ENCODE measurements at places on chromosomes 3 and 15.
A peak's percentile ranks its signal among the peaks of the same experiment; 100 is the strongest.

- DNase-seq = no peak
Measured at GRCh38 chr3:124582621-124583395, 147.4 kb upstream of the UMPS start.

- peak; percentile 6 for DNase-seq
Measured at GRCh38 chr3:142724682-142725356, 985 bp downstream of the TRPC1 start.

DNA sequence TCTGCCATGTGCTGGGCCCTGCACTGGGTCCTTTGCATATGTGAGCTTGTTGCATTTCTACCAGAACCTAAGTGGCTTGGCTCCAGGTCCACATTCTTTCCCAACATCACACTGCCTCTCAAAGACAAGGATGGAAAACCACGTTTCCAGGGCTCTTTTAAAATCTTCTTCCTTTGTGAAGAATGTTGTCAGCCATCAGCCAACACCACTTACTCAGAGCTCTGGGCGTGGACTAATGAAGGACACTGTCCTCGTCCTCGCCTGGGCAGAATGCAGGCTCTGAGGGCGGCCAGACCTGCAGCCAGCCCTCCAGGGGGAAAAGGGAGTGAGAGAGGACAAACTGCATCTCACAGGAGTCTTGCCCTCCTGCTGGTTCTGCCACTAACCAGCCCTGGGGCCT is 49.7 kb downstream of the MAGEF1 start:
- no peak for DNase-seq

DNA sequence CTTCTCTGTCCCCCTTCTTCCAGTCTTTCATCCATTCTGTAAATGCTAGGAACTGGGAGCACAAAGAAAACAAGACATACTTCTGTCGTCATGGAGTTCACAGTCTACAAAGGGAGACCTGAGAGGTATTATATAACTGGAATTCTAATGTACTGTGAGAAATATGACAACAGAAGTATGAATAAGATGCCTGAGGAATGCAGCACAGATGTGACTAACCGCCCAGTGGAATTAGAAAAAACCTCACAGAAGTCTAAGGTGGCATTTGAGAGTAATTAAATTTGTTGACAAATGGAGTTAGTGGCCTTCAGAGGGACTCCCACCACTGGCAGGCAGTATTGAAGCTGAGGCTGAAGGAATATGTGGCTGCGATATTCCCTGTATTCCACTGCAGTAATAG is 168.5 kb upstream of the FAM3D start:
- DNase-seq = no peak

DNA sequence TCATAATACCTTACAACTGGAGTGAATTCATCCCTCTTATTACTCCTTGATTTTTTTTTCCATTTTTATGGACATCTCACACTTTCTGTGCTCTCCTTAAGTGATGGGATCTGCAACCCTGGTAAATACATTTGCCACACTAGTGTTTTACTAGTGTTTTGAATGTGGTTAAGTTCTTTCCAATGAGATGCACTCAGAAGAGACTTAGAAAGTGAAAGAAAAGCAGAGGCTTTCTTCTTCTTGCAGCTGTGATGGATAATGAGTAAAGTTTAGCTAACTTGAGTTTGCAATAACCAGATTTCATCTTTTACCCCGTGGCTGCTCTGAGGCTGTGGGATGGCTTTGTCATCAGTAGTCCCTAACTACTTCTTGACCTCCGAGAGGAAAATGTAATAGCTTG is 1248.4 kb downstream of the NSUN3 start:
- no peak for DNase-seq

DNA sequence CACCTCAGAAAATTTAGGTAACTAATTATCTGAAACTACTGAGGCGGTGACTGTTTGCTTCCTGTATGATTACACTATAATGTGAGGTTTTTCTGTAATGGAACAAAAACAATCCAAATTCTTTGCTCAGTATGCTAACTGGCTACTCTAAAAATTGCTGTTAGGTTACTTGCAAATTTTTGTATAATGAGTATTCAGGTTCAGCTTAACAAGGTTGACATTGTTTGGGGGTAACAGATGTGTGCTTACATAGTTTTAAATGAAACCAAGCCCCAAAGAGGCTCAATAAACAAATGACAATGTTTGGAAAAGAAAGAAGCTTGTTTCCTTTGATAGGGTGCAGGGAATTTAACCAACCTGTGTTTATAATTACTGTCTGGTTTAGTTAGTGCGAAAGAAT is 414.5 kb upstream of the MDFIC2 start:
- DNase-seq = no peak

- DNase-seq = no peak
Measured at GRCh38 chr3:43477600-43477999, 144.2 kb downstream of the ANO10 start.

GRCh38 chr3:169667166-169668071 is 3.9 kb upstream of the MECOM start:
- no peak for DNase-seq

GRCh38 chr3:126194713-126195305 is 14.4 kb upstream of the ALDH1L1 start:
- DNase-seq = no peak

DNA sequence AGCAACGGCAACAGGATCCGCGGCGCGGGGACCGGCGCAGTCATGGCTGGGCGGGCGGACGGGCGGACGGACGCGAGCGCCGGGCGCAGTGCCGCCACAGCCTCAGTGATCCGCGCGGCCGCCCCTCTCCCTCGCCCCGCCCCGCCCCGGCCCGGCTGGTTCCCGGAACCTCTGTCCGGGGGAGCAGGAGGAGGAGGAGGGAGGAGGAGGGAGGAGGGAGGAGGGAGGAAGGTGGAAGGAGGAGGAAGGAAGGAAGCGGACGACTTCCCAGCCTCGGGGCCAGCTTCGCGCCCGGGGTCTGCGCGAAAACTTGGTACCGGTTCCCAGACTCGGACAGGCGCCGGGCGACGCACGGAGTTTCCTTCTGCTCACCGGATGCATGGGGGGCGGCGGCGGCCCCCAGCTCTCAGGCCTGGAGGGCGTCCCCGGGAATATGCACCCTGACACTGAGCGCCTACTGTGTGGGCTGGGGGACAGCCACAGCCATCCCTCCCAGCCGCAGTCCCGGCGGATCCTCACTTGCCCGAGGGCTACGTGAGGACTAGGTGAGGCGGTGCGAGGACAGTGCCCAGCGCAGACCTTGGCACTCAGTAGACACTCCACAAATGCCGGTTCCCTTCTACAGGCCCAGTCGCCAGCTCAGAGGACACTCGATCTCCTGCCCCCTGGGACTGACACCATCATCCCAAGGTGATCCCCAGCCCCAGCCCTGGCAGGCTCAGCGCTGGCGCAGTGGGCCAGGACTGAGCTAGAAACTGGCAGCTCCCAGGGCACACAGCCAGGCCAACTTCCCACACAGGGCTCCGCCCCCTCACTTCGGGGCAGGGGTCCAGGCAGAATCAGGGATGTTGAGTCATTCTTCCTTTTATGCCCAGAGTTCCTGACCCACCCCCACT is at the start of gene SHISA5:
Gene SHISA5 (minus strand): TSS at position 124 of the 896 bp plus-strand sequence. CDS start 80 bp downstream, at position 44.
- DNase-seq = peak; percentile 30

DNA sequence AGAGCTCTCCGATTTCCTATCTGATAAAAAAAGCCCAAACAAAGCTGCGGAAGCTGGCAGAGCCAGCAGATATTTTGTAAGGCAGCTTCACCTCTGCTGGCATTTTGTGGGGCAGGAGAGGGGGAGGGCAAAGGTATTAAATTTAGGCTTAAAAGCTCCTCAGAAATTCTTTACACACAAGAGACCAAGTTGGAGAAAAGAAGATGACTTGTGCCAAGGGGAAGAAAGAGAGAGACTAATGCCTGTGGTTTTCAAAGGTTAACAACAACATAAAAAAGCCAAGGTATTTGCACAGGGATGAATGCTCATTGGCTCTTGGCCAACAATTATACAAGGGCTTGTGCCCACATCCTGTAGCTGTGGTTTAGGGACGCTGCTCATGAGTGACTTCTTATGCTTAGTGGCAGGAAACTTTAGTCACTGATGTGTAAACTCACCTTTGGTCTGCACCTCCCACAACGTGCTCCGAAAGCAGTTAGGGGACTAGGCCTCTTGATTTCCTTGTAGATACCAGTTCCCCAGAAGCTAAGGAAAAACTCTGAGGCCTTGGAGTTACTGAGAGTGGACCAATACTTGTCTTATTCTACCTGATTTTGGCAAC is 152.9 kb downstream of the TPRG1 start:
- peak; percentile 32 for DNase-seq

DNA sequence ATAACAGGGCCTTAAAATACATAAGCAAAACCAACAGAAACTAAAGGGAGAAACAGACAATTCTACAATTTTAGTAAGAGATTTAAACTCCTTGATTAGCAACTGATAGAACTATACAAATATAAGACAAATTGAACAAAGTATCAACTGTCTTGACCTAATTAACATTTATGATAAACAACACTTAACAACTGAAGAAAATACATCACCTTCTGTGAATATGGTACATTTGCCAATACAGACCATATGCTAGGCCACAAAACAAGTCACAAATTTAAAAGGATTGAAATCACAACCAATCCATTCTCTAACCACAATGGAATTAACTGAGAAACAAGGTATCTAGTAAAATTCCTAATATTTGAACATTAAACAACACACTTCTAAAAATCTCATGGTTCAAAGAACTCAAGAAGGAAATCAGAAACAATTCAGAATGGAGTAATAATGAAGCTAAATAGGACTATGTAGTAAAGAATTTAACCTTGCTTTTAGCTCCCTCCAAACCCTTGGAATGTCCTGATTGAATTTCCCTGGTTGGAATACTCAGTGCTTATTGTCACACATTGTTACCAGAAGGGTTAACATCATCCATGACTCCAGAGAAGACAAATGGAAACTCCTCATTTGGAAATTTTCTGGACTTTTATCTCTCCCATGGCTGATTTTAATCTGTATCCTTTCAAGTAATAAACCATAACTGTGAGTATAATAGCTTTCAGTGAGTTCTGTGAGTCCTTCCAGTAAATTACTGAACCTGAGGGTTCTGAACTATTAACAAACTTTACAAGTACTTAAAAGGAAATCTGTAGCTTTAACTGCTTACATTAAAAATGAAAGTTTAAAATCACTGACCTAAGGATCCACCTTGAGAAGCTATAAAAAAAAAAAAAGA is 88.8 kb downstream of the DLG1 start:
- DNase-seq = no peak

DNA sequence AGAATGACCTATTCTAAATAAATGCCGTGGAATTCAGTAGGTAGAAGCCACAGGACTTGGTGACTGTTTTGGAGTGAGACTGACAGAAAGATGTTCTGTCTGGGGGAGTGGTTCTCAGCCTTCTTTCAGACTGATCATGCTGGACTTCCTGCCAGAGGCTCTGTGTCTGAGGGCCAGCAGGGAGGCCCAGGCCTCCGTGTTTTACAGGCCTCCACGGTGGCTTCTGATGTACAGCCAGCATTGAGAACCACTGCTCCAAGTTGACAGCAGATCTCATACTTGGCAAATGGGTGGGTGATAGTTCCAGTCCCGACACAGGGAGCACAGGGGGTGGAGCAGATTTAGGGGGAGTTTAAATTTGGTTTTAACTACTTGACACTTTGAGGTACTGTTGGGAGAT is 6.7 kb upstream of the PIGZ start:
- no peak for DNase-seq

GRCh38 chr3:55802816-55803215 is 315.7 kb upstream of the WNT5A start:
- no peak for DNase-seq

DNA sequence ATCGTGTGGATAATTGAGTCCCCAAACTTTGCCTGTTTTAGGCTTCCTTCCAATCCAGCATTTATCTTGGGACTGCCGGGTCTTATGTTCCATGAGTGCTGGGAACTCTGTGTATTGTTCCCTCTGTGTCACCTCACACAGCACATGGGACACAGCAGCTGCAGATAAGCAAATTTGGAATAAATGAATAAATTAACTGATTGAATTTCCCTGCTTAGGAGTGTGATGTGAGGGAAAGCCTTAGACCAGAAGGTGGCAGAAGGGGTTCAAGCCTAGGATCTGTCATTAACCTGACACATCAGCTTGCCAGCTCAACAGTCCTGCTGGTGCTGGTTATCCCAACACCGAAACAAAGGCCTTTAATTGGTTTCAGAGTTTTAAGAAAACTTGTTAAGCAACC is 114.3 kb downstream of the OXSM start:
- no peak for DNase-seq

DNA sequence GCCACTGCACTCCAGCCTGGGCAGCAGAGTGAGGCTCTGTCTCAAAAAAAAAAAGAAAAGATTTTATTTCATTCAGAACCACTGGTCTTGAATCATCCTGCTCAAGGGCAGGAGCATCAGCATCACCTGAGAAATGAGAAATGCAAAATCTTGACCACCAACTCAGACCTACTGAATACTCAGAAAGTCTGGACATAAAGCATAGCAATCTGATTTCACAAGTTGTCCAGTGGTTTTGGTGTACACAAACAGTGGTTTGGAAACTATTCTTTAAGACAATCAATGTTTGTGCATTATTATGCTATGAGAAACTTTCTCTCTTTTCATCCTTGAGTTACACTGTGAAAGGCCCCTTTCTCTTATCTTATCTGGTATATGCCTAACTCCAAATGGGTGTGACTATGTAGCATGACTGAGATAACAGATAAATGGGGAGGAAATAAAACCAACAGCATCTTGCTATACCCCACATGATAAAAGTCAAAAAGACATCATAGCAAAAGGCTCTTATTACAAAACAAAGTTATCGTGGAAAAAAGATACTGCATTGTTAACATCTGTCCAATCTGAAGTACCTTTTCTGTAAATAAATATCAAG is 174.2 kb upstream of the STT3B start:
- DNase-seq = no peak

GRCh38 chr3:172606021-172606420 is 82.8 kb upstream of the TNFSF10 start:
- DNase-seq = no peak

GRCh38 chr3:110965976-110966375 is 105.6 kb upstream of the NECTIN3 start:
- DNase-seq = no peak

- no peak for DNase-seq
Measured at GRCh38 chr3:6697722-6698121, 163.2 kb upstream of the GRM7 start.

DNA sequence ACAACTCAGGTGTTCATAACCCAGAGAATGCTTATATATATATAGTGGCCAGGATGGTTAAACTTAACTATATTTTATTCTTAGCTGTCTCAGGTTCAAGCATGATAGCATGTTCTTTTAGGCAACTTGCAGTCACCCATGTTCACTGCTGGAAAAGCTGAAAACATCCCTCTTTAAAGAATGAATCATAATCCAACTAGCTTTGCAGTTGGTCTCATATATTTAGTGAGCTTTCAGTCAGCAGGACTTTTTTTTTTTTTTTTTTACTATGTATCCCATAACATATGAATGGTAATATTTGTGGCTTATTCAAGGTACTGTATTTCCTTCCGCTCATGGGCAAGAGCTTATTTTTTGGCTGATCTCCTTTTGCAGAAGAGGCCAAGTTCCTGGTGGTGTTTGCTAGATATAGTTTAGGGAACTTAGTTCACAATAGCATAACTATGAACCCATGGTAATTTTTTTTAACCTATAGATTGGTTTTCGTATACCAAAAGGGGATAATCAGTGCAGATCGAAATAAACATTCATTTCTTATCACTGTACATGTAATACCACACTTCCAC is 77.6 kb downstream of the CMSS1 start:
- DNase-seq = no peak

- no peak for DNase-seq
Measured at GRCh38 chr15:96328181-96328876, 2.2 kb upstream of the NR2F2 start.
